ENCODE measurements at places on chromosomes 3 and 15. TPM values are rescaled to one million over a fixed set of nuclear protein-coding genes. Genes with fewer than 3 reads are reported as not detected.

Gene ACTRT3
- total RNA-seq = 7.4 TPM

DNA sequence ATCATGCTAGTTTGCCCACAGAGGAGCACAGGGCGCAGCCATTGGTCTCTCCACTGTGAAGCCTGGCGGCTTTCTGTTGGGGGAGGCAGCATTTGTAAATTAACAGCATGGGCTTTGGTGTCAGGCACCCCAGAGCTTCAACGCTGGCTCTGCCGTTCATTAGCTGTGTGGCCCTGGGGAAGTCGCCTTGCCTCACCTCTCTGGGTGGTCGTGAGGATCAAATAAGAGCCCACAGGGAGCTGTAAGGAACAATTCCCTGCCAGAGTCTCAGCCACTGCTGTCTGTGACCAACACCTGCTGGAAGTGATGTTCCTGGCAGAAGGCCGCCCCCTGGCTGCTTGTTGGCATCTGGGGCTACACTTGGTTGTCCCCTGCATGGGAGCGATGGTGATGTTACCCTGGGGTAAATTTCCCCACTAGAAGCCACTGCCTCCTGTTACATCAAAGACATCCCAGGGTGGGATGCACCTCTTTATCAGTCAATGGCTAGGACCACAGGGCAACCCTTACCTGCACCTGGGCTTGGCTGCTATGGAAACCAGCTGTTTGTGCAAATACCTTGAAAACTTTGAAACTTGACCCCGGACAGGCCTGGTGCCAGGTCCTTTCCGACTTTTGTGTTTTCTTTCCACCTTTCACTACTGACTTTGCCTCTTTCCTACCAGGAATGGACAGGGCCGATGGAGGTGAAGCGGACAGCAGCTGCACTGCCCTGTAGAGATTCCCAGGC lies 36.9 kb downstream of the DNASE1L3 start:
- DNase-seq = peak; percentile 58

Gene SCG3
- total RNA-seq = not detected

Gene C3orf22
- total RNA-seq = not detected

DNA sequence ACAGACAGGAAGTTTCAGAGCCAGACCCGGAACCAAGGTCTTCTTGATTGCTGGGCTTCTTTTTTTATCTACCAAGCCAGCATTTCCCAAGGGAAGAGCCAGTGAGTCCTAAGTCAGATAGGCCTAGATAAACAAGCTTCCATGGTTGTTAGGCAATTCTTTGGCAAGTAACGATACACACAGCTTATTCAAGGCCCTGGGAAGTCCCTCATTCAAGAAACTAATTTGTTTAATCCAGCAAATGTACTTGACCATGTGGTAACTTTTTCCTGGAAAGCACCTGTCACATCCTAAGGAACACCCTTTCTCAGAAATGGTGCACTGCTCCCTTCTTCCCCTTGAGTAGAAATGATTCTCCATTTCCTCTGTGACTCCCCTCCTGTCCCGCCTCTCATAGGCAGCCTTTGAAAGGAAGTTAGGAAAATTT lies 209.9 kb downstream of the ITPR1 start:
- DNase-seq = no peak

- no peak for DNase-seq
These were observed 182.3 kb downstream of the OR4M2 start for GRCh38 chr15:22262613-22263020.

- DNase-seq = no peak
These were observed 79.7 kb downstream of the RARB start for GRCh38 chr3:25507811-25508210.

DNA sequence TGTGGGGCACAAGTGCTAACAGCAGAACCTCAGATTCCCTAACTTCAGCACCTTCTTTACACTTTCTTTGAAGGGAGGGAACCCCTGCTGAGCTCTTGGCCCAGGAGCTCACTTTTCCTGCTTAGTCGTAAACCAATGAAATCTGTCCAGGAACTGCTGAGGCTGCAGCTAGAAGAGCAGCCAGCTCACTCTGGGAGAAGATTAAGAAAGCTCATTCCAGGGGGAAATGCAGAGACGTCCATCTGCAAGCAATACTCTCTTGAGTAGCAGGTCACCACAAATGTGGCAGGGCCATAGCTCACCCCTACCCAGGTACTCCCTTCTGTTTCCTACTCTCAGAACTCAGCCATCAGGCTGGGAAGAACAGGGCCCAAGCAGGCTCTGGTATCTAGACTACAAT lies 103.3 kb downstream of the WDR76 start:
- DNase-seq = no peak

Gene ARL14
- not detected for total RNA-seq

DNA sequence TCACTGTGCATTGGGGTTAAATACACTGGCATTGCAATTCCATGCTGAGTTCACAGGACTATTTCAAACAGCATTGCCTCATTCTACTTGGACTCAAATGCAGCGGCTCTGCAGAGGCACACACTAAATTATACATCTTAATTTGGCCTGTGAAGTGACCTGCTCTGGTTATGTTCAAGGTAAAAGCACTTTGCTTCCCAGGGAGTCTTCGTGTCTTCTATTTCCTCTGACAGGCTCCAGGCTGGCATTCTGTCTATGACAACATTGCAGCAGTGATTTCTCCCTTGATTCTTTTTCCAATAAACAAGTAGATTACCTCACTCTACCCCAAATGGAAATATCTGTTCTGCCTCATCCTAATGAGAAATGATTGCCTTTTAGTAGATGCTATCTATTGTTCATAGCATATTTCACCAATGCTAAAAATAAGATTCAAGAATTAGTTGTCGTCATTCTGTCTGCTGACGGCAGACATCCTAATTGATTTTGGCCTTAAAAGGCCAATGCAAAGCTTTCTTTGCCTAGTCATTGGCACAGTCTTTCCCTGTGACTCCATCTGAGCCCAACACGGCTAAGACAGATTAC lies 33.8 kb downstream of the FMN1 start:
- DNase-seq = no peak

DNA sequence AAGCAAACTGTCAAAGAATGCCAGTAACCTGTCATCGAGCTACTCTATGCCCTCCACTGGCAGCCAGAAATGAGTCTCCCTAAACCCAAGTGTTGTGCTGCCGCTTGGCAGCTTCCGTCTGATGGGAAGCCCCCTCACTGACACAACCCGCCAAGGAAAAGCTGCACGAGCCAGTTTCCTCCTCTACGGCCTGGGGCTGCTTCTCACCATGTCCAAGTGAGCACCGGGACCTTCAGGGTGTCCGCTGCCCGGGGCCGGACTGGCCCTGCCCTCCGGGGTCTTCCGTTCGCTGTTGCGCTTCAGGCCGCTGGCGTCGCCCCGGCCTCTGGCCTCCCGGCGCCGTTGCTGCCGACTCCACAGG lies 490 bp downstream of the TOMM70 start:
- no peak for DNase-seq

DNA sequence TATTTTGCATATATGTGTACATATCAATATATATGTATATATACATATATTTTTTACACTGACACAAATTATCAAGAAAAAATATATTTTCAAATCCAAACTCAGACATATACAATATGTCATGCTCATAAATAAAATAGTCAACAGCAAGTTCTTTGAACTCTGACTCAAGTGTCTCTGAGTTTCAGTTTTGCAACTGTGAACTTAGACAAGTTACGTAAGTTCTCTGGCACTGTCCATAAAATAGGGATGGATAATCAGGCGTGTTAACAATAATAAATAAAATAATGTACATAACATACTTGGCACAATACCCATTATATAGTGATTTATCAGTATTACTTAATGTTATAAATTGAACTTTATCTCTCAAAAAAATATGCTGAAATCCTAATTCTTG lies 12.1 kb upstream of the XRN1 start:
- no peak for DNase-seq

DNA sequence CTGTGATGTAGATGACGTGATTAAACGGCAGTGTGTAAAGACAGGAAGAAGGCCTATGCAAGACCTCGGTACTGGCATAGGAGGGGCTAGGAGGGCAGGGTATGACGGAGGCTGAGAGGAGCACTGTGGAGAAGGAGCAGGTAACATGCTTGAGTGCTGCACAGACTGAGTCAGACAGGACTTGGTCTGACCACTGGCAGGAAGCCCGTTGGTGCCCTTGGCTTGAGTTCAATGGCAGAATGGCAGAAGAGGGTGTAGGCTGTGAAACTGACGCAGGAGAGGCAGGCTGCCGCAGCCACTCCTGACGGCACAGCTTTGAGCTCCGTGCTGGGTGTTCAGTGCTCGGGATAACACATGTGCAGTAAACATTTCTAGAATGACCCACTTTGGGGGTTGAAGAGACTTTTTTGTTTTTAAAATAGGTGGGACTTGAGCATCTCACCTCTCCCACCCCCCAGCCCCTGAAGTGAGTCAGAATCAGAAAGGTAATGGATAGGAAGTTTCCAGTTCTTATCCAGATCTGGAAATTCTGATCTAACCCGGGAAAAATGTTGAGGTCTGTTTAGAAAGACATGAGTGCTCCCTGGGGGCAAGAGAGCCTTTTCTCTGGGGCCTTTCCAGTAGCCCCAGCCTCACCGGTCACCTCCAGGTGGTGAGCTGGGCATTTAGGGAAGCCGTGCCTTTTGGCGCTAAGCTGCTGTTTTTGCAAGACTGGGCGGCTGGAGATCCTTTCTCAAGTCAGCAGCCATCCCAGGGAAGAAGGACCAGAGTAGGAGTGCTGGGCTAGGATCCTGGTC lies 126.4 kb downstream of the RPLP1 start:
- DNase-seq = peak; percentile 30

GRCh38 chr15:64460724-64461720 lies 644 bp downstream of the ZNF609 start:
- peak; percentile 39 for DNase-seq

- no peak for DNase-seq
These were observed 110.8 kb downstream of the BBX start for GRCh38 chr3:107633327-107634098.

- no peak for DNase-seq
These were observed 43.2 kb upstream of the CD47 start for GRCh38 chr3:108133858-108134554.

Gene CD86
- 0.29 TPM for total RNA-seq

- DNase-seq = peak; percentile 29
These were observed 9.6 kb upstream of the CLDN16 start for GRCh38 chr3:190378240-190378891.

- DNase-seq = no peak
These were observed 252.9 kb upstream of the SOX2 start for GRCh38 chr3:181458857-181459256.

GRCh38 chr15:33089878-33090757 lies 104.4 kb downstream of the FMN1 start:
- DNase-seq = no peak

- DNase-seq = no peak
These were observed 193.3 kb upstream of the TOPAZ1 start for GRCh38 chr3:44048196-44048924.

Gene PRSS50
- 0.21 TPM for total RNA-seq

GRCh38 chr15:50880651-50881114 lies 27.8 kb upstream of the AP4E1 start:
- DNase-seq = no peak

Gene XCR1
- total RNA-seq = 0.07 TPM

- DNase-seq = no peak
These were observed 34.5 kb upstream of the RPN1 start for GRCh38 chr3:128684986-128685726.

Gene GP5
- total RNA-seq = not detected

Gene RTP3
- total RNA-seq = not detected

- DNase-seq = no peak
These were observed 222.8 kb upstream of the TBL1XR1 start for GRCh38 chr3:177419904-177420601.

Gene TLR9
- not detected for total RNA-seq

GRCh38 chr3:32700244-32700643 lies 15.3 kb downstream of the CNOT10 start:
- DNase-seq = no peak

GRCh38 chr3:115903843-115904242 lies 280.5 kb downstream of the GAP43 start:
- no peak for DNase-seq

- peak; percentile 91 for DNase-seq
These were observed 158.8 kb downstream of the CLSTN2 start for GRCh38 chr3:140093742-140094141.

DNA sequence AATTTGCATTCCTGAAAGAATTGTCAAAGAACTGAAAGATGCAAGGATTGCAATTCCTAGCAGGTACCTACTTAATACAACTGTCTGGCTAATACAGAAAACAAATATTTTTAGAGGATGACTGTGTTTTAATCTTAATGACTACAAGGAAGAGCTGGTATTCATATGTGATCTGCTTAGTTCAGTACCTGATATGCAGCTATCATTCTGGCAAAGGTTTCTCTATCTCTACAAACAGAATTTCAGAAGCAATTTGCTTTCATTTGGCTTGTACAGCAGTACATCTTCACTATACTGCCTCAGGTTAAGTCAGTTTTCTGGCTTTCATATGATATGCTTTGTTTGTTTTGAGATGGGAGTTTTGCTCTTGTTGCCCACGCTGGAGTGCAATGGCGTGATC lies 51.3 kb downstream of the TBL1XR1 start:
- no peak for DNase-seq

DNA sequence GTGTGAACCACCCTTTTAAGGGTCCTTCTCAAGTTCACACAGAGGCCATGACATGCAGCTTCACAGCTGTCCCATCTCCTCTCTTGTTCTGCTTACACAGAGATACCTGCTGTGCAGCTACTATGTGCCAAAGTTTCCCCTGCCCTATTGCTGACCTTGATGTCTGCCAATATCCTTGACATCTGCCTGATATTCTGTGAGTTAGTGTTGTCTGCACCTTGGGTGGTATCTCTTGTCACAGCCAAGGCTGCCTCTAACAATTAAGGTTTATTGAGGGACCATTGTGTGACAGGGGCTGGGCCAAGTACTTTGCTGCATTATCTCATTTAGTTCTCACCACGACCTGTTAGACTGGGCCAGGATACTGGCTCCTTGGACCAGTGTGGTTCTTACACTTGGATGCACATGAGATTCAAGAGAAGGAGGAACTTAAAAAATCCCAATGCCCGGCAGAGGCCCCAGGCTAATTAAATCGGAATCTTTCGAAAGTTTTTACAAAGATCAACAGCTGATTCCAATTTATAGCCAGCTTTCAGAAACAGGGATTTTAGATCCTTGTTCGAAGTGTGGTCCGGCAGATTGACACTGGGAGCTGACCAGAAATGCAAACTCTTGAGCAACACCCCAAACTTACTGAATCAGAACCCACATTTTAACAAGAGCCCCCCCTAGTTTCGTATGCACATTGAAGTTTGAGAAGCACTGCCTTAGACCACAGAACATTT lies 178.6 kb downstream of the SATB1 start:
- no peak for DNase-seq

- no peak for DNase-seq
These were observed 32.3 kb downstream of the TKT start for GRCh38 chr3:53223541-53223966.

DNA sequence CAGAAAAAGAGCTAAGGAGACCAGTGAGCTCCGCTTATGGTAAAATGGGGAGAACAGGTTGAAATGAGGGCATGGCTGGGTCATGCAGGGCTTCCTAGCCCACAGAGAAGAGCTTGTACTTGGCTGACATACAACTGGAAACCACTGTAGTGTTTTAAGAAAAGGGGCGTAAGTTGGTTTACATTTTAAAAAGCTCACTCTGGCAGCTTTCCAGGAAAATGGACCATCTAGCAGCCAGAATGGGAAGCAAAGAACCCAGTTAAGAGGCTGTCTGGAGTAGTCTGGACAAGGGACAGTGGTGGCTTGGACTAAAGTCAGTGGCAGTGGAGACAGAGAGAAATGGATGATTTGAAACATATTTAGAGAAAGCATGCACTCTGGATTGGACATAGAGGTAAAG lies 1.9 kb downstream of the MORC1 start:
- no peak for DNase-seq

Gene C3orf85
- total RNA-seq = not detected

- DNase-seq = no peak
These were observed 52.0 kb upstream of the LRIG1 start for GRCh38 chr3:66552846-66553245.

- DNase-seq = no peak
These were observed 82.2 kb upstream of the SLC6A6 start for GRCh38 chr3:14320219-14320618.

Data from uterus (tissue), 4 donors.